Tongue (tissue), 3 donors: ENCODE measurements at places on chromosomes 1 and 21. TPM values are rescaled to one million over a fixed set of nuclear protein-coding genes. Genes with fewer than 3 reads are reported as not detected.

DNA sequence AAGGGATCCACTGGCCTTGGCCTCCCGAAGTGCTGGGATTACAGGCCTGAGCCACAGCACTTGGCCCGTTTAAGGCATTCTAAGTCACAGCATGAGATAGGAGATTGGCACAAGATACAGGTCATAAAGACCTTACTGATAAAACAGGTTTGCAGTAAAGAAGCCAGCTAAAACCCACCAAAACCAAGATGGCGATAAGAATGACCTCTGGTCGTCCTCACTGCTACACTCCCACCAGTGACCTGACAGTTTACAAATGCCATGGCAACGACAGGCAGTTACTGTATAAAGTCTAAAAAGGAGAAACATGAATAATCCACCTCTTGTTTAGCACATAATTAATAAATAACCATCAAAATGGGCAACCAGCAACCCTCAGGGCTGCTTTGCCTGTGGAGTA lies 33.3 kb upstream of the RCC2 start:
- DNase-seq: no peak

DNA sequence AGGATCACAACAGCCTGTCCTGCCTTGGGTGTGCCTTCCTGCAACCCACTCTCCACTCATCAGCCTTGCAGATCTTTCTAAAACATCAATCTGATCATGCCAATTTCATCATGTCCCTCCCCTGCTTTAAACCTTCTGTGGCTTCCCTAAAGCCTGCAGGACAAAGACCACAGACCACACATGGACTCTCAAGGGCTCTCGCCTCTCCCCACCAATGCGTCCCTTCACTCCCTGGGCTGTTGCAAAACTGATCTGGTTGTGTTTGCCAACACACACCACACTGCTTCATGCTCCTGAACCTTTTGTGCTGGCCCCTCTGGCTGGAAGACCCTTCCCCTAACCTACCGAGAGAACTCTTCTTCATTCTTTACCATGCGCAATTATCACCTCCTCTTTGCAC lies 72.4 kb downstream of the ITPKB start:
- no peak for DNase-seq

DNA sequence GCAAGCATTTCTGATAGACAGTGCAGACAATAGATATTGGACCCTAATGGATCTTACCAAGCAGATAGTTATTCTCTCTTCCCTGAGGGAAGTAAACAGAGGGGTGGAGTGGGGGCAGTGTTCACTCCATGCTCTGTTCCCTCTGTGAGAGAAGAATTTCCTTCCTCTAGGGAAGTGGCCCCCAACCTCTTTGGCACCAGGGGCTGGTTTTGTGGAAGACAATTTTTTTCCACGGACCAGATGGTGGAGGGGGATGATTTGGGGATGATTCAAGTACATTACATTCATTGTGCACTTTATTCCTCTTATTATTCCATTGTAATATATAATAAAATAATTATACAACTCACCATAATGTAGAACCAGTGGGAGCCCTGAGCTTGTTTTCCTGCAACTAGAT lies 459.9 kb downstream of the ADGRL2 start:
- DNase-seq: no peak

GRCh38 chr1:32884726-32885125 lies 1.6 kb upstream of the HPCA start:
- DNase-seq: no peak

DNA sequence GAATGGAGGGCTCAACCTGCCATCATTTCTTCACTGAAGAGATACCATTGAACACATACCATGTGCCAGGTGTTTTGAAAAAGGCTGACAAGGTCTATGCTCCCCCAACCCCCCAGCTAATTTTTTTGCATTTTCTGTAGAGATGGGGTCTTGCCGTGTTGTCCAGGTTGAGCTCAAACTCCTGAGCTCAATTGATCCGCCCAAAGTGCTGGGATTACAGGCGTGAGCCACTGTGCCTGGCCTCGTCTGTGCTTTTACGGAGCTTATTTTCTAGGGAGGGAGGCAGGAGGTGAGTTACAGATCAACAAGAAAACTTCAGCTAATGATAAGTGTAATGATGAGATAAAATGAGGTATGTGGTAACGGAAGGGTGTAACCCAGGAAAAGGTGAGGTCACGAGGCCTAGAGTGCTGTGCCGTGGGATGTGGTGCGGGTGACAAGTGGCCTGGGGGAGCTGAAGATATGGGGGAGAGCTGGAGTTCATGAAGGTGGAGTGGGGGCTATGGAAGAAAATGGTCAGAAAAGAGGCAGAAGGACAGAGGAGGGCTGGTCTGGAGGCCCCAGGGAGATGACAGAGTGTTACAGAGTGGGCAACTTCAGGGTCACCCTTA lies 28.2 kb downstream of the FAAH start:
- no peak for DNase-seq

GRCh38 chr1:209607102-209607794 lies 23.7 kb downstream of the CAMK1G start:
- no peak for DNase-seq

GRCh38 chr21:30625449-30626165 lies 5.2 kb downstream of the KRTAP20-4 start:
- no peak for DNase-seq

DNA sequence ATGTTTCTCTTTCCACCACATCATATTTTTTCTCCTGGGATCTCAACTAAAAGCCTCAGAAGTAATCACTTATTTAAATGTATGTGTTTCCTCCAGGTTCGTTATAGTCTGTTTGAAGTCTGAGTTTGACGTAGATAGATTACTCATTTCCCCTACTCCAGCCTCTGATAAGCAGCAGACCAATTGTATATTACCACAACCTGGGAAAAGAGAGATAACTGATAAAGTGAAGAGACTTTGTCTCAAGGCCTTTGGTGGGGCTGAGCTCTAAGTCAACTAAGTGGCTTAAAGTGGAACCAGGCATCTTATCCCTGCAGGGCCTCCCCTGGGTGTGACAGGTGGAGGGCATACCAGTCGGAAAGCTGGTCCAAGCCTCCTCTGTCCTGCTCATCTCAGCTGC lies 34.9 kb upstream of the CACNA1E start:
- DNase-seq: no peak

- DNase-seq: no peak
Observed at GRCh38 chr1:65821386-65821785, 28.7 kb downstream of the PDE4B start.

The ERO1B gene
- total RNA-seq: 5.5 TPM
